NCI-H2107 (cell line): ENCODE measurements at places on chromosomes 6 and 20.

DNA sequence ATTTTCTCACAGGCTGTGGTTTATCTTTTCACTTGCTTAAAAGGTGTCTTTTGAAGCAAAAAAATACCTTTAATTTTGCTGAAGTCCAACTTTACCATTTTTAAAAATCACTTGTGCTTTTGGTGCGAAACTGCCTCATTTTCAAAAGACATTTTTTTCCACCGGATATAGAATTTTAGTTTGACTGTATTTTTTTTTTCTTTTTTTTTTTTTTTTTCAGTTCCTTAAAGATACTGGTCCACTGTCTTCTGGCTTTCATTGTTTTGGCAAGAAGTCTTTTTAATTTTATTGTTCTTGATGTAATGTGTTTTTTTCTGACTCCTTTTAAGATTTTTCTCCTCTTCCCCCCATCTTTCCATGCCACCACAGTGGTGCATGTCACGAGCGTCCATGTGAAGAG lies 198.2 kb downstream of the ARID1B start:
- no peak for DNase-seq

- DNase-seq = no peak
Observed at GRCh38 chr20:36984257-36984638, 32.7 kb upstream of the SAMHD1 start.

DNA sequence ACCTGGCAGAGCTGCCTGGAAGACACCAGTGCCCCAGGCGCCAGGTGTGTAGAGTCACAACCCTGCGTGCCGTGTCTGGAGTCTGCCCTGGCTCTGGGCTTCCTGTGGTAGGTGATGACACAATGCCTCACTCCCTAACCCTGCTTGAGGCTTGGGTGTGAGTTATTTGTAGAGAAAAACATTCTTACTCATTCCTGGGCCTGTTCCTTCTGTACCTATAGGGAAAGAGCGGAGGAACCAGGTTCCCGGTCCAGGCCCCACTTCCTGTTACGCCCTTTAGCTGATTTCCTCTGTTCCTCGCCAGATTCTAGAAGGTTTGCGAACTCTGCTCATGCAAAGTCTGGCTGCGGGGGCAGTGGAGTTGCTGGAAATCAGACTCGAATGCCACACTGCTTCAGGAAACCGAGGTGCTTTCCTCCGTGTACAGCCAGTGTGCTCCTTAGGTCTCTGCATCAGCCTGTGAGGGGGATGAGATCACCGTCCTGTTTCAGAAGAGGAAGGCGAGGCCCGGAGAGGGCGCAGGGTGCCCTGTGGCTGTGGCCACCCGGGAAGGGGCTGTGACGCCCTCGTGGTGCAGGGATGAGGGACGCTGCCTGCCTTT lies 67.1 kb upstream of the DUSP22 start:
- DNase-seq = no peak

GRCh38 chr20:15138548-15139126 lies 801.2 kb upstream of the FLRT3 start:
- DNase-seq = no peak

GRCh38 chr20:31901615-31902014 lies 31.2 kb downstream of the TTLL9 start:
- DNase-seq = no peak

- no peak for DNase-seq
Observed at GRCh38 chr6:96724641-96725040, 112.6 kb downstream of the GPR63 start.

- no peak for DNase-seq
Observed at GRCh38 chr6:11392778-11393507, 144.6 kb upstream of the TMEM170B start.

- no peak for DNase-seq
Observed at GRCh38 chr6:81241126-81242041, 511.1 kb downstream of the TENT5A start.

- no peak for DNase-seq
Observed at GRCh38 chr20:45817376-45818194, 5.1 kb downstream of the UBE2C start.

- no peak for DNase-seq
Observed at GRCh38 chr20:11380283-11380682, 537.4 kb upstream of the BTBD3 start.

GRCh38 chr6:579339-579738 lies 77.6 kb downstream of the HUS1B start:
- DNase-seq = no peak

DNA sequence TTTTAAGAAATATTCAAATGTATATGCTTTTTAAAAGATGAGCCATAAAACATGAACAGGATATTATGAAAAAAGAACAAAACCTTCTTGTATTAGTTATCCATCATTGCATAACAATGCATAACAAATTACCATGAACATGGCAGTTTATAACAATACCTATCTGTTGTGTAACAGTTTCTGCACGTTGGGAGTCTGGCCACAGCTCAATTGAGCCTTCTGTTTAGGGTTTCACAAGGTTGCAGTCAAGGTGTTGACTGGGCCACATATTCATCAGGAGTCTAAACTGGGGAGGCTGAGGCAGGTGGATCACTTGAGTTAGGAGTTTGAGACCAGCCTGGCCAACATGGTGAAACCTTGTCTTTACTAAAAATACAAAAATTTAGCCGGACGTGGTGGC lies 149.4 kb upstream of the SMLR1 start:
- no peak for DNase-seq

- no peak for DNase-seq
Observed at GRCh38 chr6:111252726-111253125, 165.4 kb downstream of the SLC16A10 start.

GRCh38 chr6:150883521-150883920 lies 18.0 kb downstream of the MTHFD1L start:
- no peak for DNase-seq

GRCh38 chr6:53048431-53049195 lies 16.6 kb upstream of the FBXO9 start:
- no peak for DNase-seq

DNA sequence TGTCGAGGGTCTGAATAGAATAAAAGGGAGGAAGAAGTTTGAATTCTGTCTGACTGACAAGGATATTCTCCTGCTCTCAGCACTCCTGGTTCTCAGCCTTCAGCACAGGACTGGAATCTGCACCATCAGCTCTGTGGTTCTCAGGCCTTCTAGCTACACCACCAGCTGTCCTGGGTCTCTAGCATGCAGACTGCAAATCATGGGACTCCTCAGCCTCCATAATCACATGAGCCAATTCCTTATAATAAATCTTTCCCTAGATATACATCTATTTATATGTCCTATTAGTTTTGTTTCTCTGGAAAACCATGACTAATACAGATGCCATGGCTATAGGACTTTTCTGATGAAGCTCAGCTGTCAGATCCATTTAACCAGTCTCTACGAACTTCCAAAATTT lies 132.8 kb upstream of the ECI2 start:
- DNase-seq = no peak

DNA sequence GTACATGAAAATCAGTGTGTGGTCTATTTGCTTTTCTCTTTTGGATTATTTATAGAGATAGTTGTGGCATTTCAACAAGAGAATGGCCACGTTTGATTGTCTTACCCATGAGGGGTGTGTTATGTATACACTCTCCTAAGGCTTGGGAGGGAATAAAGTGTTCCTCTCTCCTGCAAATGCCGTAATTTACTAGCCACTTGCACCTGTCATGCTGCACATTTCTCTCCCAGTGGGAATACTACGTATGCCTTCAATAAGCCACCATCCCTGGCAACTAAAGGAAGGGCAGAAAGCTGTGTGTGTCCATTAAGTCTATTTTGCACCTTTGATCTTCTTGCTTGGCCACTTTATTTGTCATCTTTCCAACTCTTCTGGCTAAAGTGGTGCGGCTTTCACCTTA lies 541.2 kb downstream of the QKI start:
- DNase-seq = no peak

DNA sequence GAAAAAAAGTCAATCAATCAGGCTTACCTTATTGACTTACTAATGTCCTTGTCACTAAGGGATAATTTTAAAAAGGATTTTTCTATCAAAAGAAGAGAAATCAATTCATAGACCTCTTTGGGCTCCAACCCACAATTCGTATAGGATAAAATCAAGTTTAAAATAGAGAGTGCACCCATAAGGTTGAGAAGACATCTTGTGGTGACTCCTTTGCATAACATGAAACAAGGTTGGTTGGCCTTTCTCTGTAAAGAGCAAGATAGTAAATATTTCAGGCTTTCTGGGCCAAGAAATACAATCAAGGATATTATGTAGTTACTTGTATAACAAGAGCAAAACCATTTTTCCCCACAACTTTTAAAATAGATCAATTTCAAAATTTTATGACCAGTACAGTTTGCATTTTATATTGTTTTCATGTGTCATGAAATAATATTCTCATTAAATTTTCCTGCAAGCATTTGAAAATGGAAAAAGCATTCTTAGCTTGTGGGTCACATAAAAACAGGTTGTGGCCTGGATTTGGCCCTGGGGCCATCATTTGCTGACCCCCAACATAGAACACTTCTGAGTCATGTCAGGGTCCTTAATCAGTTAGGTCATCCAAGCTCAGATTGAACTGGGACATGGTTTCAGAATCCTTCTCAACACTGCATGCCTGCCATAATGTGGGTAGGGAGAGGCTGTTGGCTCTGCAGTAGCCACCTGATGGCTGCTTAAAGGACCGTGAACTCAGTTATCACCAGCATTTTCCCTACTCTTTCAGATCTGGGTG lies 76.7 kb downstream of the MYB start:
- no peak for DNase-seq

- no peak for DNase-seq
Observed at GRCh38 chr6:15322184-15322583, 76.3 kb downstream of the JARID2 start.

GRCh38 chr20:58294497-58295455 lies 14.7 kb upstream of the RAB22A start:
- no peak for DNase-seq

GRCh38 chr6:142313284-142313683 lies 11.5 kb downstream of the ADGRG6 start:
- no peak for DNase-seq

- no peak for DNase-seq
Observed at GRCh38 chr6:77447254-77447653, 16.0 kb downstream of the HTR1B start.

- no peak for DNase-seq
Observed at GRCh38 chr6:152313542-152314482, 323.4 kb downstream of the SYNE1 start.

DNA sequence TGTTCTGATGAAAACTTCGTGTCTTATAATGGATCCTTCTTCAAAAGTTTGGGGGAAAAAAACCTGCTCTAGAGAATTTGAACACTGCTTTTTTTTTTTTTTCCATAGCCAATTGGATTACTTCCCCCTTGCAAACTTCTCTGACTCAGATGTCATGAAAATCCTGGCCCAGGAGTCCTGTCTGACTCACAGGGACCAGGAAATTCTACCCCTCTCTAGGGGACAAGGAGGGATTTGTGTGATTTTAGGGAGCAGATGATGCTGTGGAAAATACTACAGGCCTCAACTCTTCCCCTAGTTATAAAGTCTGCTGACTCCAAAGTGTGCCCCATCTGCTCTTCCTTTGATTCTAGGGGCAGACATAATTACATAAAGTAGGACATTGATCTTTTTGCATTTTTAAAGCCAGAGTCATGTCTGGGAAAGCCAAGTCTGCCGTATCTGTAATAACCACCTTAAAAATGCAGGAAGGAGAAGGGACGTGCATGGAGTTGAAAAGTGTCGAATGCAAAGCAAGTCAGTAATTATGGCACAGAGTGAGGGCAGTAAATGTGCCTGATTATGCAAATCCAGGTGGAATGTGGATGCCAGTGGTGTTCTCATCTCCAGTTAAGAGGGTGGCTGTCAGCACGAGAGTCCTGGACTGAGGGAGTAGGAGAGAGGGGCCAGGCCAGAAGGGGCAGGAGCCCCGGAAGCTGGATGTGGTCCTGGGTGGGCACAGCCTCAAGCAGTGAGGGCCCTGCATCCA lies 144.3 kb upstream of the SULF2 start:
- DNase-seq = no peak

GRCh38 chr6:119493980-119494379 lies 144.4 kb upstream of the MAN1A1 start:
- DNase-seq = no peak

- DNase-seq = no peak
Observed at GRCh38 chr6:34386316-34387137, 5.9 kb downstream of the NUDT3 start.

DNA sequence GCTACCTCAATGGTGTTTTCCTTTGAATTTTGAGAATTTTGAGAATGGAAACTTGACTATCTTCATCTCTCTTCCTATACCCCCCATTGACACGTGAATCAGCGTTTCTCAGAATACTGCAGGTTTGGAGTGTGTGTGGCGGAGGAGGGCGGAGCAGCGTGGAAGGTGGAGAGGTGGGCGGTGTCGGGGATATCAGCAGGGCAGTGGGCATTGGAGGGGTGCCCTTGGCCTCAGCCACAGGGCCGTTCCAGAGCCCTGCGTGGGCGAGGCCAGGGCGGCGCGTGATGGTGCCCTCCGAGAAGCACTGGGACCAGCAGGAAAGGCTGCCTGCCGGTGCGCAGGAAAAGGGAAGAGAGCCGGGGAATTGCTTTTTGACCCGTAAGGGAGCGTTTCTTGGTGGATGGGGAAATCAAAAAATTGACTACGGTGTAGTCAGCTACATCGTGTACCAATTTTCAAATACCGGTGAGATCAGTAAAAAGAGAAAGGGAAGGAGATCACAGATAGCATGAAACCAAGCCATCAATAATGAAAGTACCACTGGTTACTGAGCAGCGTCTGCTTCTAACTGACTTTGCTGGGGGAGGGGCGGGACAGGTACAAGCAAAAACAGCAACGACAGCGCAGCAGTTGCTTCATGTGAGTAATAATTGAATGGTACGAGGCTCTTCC lies 82.7 kb upstream of the DUSP22 start:
- no peak for DNase-seq

DNA sequence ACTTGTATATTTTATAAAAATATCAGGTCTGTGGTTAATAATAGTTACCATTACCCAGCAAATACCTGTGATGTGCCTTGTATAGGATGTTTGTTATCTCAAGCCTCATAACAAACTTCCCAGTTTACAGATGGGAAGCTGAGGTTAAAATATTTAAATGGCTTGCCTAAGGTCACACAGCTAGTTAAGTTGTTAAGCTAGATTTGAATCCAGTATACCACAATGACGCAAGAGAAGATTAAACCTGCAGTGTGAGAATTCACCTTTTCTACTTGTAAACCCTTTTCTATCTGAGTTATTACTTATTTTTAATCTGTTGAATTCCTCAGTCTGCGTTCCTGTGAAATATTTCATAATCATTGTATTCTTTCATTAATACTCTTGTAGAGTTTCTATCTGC lies 4.9 kb downstream of the DSP start:
- DNase-seq = no peak

DNA sequence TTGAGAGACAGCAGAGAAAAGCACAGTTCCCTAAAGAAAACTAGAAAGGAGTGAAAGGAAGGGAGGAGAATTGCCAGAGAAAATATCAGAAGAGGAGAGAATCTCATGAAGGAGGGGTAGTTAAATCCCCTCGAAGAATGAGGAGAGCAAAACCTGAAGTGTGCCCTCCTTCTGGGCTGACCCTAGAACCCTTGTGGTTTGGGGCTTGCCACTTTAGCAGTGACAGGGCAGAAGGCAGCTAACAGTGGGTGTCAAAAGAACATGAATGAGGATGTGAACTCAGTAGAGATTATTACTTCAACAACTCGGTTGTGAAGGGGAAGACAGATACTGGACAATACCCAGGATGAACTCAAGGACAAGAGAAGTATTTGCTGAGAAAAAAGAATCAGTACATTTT lies 73.6 kb downstream of the RALGAPA2 start:
- no peak for DNase-seq

GRCh38 chr6:150981095-150981494 lies 115.6 kb downstream of the MTHFD1L start:
- DNase-seq = no peak
